ENCODE measurements at places on chromosomes 7 and 10. TPM values are rescaled to one million over a fixed set of nuclear protein-coding genes. Genes with fewer than 3 reads are reported as not detected.

DNA sequence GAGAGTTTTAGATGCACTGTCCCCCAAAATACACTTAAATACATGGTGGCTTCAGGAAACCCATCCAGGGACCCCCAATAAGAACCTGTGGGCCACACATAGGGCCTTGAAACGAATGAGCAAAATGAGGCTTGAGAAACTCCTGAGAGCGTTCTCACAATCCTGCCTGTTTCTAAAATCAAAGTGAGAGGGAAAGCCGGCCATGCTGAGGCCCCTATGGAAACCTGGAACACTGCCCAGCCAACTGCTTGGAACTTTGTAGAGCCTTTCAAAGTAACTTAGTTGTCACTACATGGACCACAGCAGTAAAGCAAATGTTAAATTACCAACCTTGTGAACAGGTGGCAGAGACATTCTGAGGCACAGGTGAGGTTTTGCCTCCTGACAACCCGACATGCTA is 13.4 kb downstream of the SGMS1 start:
- no peak for DNase-seq

GRCh38 chr10:122521011-122521410 is 39.5 kb upstream of the DMBT1 start:
- DNase-seq, result no peak

GRCh38 chr10:31158011-31158658 is 126.5 kb upstream of the ZNF438 start:
- no peak for DNase-seq

DNA sequence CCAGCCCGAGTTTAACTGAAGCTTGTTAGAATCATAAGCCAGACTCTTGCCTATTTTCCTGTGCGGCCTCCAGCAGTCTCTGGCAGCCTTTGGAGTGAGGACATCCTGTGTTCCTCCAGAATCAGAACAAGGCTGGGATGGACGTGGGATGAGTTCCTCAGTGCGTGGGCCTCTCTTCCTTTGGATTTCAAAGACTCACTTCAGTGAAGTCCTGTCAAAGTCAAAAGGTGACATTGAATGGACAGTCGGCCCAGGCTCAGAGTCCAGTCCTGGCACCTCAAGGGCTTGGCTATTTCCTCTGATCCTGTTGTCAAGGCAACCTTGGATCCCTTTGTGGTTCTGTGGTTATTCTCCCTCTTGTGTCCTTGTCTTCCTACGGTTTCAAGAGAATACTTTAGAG is 21.4 kb upstream of the SMC3 start:
- DNase-seq, result no peak

DNA sequence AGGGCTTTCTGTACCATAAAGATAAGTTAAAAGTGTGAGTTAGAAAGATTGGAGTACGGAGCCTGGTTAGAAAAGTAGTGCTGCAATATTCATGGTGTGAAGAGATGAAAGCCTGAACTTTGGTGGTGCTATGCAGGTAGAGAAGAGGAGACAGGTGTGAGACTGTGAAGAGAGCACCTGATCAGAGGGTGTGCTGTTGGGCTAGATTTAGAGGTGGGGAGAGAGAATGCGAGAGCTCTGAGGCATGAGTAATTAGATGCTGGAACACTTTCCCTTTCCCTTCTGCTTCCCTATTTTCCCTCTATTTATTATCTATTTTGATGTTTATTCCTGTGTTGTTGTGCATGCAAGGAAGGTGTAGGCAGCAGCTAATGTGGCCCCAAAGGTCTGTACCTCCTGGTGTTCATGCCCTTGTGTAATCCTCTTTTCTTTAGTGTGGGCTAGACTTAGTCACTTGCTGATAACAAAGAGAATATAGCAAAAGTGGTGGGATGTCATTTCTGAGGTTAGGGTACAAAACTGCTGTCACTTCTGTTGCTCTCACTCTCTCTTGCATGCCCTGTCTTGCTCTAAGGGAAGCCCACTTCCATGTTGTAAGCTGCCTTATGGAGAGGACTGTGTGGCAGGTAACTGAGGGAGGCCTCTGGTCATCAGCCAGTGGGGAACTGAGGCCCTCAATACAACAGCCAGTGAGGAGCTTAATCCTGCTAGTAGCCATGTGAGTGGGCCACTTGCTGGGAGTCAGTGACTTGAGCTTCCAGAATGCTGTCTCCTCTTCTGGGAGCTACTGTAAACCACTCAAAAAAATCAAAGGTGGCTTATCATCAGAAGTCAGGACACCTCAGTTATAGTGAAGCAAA is 2.6 kb upstream of the ATXN7L1 start:
- no peak for DNase-seq

DNA sequence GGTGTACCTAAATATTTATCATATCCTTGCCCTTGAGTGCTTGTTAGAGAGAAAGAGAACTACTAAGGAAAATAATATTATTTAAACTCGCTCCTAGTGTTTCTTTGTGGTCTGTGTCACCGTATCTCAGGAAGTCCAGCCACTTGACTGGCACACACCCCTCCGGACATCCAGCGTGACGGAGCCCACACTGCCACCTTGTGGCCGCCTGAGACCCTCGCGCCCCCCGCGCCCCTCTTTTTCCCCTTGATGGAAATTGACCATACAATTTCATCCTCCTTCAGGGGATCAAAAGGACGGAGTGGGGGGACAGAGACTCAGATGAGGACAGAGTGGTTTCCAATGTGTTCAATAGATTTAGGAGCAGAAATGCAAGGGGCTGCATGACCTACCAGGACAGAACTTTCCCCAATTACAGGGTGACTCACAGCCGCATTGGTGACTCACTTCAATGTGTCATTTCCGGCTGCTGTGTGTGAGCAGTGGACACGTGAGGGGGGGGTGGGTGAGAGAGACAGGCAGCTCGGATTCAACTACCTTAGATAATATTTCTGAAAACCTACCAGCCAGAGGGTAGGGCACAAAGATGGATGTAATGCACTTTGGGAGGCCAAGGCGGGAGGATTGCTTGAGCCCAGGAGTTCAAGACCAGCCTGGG is 11.4 kb downstream of the SERPINE1 start:
- no peak for DNase-seq

DNA sequence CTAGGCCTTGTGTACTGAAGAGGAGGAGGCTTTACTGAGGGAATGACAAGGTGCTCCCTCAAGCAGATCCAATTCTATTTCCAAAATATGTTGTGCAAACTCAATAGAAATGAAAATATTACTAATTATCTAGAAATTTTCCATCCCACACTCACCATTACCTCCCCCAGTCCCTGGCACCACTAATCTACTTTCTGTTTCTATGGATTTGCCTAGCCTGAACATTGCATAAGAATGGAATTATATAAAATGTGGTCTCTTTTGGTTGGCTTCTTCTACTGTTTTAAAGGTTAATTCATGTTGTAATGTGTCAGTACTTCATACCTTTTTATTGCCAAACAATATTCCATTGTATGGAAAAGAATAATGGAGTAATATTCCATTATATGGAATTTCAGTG is 18.7 kb upstream of the NUB1 start:
- no peak for DNase-seq

- no peak for DNase-seq
Measured at GRCh38 chr10:62166331-62167131, 102.1 kb downstream of the RTKN2 start.

DNA sequence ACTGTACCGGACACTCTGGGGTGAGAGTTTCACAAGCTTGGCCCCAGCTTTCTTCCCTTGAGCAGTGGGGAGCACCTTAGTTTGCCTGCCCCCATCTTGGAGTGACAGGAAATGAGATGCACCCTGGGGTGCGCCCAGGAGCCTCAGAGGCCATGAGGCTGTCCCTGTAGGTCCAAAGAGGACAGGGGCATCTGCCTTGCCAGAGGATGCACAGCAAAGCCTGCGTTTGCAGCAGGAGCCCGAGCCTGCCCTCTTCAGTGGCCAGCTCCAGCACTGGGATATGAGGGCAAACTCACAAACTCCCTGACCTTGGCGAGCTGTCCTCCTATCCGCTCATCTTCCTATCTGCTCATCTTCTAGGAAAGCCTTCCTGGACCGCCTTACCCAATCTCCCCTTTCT is 79.5 kb downstream of the PROSER2 start:
- DNase-seq, result no peak

- no peak for DNase-seq
Measured at GRCh38 chr7:43791-44540, 148.4 kb upstream of the FAM20C start.

GRCh38 chr7:32525839-32526238 is 30.6 kb downstream of the AVL9 start:
- DNase-seq, result no peak

DNA sequence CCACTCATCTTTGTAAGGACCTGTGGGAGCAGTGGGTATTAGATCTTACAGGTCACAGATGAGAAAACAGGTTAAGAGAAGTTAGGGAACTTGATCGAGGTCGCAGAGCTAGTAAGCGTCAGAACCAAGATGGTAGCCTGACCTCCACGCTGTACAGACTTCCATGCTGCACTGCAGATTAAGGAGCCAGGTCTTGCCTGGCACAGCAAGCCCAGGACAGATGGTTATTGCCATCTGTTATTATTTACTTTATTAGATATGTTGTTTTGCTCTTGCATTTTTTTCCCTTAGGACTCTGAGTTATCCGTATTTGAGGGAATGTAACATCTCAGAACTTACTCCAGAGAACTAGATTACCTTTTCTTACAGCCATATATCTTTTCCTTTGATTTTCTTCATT is 147.2 kb downstream of the NSUN6 start:
- DNase-seq, result no peak

- DNase-seq, result no peak
Measured at GRCh38 chr7:41219276-41219675, 483.6 kb downstream of the INHBA start.

FAM25G gene
- total RNA-seq, result not detected

PNLIP gene
- total RNA-seq, result not detected

SAMD9L gene
- 30.6 TPM for total RNA-seq

TWIST1 gene
- not detected for total RNA-seq

ZNF804B gene
- total RNA-seq, result not detected

MMP21 gene
- 0.32 TPM for total RNA-seq

TCAF2 gene
- 20.3 TPM for total RNA-seq
